Putamen (tissue), 1 donor: ENCODE measurements at places on chromosomes 12 and 14.
A peak's percentile ranks its signal among the peaks of the same experiment; 100 is the strongest.

- DNase-seq, result no peak
Observed at GRCh38 chr14:74638066-74638465, 26.0 kb upstream of the LTBP2 start.

DNA sequence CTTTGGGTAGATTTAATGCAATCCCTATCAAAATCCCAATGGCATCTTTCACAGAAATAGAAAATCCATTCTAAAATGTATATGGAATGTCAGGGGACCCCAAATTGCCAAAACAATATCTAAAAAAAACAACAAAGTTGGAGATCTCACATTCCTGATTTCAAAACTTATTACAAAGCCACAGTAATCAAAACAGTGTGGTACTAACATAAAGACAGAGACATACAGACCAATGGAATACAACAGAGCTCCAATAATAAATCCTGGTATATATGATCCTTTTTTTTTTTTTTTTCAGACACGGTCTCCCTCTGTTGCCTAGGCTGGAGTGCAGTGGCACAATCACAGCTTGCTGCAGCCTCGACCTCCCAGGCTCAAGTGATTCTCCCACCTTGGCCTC, 4.7 kb downstream of the TMBIM4 start:
- no peak for DNase-seq

GRCh38 chr14:77099425-77100167, 1.5 kb downstream of the CIPC start:
- no peak for DNase-seq

GRCh38 chr12:11749943-11750690, 100.6 kb downstream of the ETV6 start:
- DNase-seq, result no peak

GRCh38 chr12:126182619-126183236, 1117.5 kb downstream of the AACS start:
- no peak for DNase-seq

DNA sequence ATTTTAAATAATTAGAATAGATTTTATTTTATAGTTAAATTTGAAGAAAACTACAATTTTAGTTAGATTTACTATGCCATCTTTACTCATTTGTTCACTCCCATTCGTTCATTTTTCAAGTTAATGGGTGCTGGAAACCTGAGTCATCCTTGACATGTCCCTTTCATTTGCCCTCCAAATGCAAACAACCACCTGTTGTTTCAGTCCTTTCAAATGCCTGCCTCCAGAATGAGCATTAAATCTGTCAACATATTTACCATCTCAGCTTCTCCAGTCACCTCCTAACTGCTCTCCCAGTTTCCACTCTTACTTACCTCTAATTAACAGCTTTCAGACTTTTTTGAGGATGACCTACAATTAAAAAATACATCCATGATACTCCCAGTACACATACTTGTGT, 375.5 kb downstream of the RAD51B start:
- no peak for DNase-seq

- DNase-seq, result no peak
Observed at GRCh38 chr14:40581264-40581663, 1025.4 kb upstream of the LRFN5 start.

- no peak for DNase-seq
Observed at GRCh38 chr12:66059666-66060065, 70.9 kb downstream of the LLPH start.

DNA sequence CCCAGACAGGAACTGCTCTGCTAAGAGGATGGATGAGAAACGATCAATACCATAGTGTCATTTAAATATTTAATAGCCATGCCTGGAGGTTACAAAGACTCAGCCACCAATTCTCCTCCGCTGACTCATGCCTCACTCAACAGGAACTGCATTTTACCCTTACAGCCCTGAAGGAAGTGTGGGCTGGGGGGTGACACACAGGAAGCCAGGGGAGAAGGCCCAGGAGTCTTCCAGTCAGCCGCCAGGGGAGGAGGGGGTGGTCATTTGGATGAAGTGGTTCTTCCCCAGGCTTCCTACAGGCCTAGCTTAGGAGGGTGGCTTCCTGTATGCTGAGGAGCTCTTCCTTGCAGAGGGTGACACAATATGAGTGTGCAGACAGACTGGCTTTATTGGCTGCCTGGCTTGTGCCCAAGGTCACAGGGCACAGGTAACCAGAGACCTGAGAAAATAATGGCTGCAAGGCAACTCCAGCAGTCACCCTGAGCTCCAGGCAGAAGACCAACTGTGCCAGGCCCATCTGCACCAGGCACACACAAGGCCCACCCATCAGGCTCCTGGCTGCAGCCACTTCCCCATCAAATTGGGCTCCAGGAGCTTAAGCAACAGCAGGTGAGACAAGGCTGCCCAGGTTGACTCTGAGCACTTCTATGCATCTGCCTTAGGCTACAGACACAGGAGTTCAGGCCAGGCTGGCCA, 30.6 kb upstream of the RPLP0 start:
- DNase-seq, result no peak

- no peak for DNase-seq
Observed at GRCh38 chr12:128794661-128795529, 28.9 kb downstream of the SLC15A4 start.

DNA sequence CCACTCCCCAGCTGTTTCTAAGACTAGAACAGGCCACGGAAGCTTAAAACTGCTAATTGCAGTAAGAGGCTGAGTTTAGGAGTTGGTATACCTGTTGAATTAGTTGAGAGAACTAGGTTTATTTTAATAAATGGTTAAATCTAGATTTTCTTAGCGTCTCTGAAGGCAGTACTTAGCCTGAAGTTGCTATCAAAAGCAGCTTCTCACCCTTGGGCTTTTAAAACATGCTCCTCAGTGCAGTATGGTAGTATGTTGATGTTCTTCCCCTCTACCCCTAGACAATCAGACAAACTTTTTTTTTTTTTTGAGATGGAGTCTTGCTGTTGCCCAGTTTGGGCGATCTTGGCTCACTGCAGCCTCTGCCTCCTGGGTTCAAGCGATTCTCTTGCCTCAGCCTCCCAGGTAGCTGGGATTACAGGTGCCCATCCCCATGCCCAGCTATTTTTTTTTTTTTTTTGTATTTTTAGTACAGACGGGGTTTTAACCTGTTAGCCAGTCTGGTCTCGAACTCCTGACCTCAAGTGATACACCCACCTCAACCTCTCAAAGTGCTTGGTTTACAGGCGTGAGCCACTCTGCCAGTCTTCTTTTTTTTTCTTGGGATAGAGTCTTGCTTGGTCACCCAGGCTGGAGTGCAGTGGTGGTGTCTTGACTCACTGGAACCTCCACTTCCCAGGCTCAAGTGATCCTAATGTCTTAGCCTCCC, 6.8 kb downstream of the SRSF5 start:
- DNase-seq, result no peak

GRCh38 chr12:89235189-89235993, 116.9 kb downstream of the DUSP6 start:
- no peak for DNase-seq

DNA sequence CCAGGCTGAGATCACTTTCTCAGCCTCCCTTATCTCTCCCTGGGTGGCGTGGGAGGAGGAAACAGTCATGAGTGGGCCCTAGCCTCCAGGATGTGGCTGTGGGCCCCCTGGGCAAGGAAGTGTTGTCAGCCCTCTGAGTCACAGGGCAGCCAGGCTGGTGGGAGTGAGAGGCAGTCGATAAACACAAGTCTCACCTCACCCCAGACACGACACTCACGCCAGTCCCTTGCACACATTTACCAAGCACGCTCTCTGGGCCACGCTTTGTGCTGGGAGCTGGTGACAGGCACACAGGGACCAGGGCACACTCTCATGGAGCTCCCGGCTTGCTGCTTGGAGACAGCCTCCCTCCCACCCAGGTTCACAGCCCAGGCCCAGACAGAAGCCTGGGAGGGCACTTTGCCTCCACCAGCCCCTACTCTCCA, 1.9 kb upstream of the KRT79 start:
- no peak for DNase-seq

GRCh38 chr12:28974166-28974565, 174.9 kb upstream of the FAR2 start:
- DNase-seq, result no peak

DNA sequence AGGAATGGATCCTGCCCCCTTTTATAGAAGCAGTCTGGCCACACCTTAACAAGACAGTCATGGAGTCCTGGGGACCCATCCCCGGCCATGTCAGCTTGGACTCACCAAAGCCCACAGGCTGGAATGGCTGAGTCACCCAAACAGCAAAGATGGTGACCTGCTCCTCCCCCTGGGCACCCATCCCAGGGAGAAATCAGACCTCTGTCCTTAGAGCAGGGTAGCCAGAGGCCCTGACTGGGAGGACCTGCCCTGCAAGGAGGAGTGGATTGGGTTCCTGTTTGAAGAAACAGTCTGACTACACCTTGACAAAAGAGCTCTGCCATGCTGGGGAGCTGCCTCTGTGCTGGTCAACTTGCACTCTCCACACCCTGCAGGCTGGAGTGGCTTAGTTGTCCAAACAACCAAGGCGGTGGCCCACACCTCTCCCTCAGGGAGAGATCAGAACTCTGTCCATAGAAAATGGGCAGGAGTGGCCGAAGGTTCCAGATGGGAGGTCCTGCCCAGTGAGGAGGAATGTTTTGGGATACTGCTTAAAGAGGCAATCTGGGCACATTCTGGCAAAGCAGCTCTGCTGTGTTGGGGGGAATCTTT, 16.6 kb downstream of the MGP start:
- no peak for DNase-seq

DNA sequence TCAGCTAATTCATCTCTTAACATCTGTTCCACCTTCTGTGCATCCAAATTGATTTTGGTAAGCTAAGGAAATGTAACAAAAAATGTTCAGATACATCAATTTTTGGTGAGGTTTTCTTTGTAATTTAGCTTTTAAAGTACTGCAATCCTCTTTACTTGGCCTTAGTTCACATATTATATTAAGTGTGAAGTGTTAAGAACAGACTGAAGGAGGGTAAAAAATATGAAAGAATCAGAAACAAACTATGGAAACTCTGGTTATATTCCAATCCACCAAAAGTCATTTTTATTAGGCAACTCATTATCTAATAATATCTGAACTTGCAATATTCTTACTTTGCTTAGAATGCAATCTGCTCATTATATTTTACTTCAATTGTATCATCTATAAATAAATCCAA, 49.1 kb downstream of the CEP290 start:
- no peak for DNase-seq

DNA sequence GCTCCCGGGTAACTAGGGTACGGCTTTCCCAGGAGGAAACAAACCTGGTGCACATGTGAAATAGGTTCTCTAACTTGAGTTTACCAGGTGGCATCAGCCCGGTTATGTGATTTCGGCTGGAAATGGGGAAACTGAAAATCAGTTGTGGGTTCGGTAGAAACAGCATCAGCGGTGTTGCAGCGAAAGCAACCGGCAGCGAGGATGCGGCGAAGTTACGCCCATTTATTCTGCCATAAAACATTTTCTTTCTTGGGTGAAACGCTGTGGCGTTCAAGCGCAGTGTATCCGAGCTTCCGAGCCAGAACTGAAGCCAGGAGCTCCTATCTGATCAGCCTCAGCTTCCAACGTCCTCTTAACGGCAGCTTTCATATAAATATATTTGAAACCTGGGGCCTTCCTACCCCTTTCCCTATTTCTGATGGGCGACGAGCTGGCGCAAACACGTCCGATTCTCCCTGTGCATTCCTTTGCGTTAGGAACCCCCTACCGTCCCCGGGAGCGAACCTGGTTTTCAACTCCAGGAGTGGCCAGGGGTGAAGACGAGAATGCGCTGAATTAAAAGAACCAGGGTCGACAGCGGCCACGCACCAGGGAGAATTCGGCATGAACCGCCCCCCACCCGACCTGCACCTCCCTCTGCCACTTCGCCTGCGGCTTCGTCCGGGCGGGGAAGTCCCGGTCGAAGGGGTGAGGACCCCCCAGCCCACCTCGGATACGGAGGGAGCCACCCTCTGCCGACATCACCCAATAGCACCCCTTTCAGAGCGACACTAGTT, 1.6 kb downstream of the DPF3 start:
- DNase-seq, result no peak

GRCh38 chr12:116607039-116607438, 47.9 kb downstream of the MAP1LC3B2 start:
- DNase-seq, result no peak

DNA sequence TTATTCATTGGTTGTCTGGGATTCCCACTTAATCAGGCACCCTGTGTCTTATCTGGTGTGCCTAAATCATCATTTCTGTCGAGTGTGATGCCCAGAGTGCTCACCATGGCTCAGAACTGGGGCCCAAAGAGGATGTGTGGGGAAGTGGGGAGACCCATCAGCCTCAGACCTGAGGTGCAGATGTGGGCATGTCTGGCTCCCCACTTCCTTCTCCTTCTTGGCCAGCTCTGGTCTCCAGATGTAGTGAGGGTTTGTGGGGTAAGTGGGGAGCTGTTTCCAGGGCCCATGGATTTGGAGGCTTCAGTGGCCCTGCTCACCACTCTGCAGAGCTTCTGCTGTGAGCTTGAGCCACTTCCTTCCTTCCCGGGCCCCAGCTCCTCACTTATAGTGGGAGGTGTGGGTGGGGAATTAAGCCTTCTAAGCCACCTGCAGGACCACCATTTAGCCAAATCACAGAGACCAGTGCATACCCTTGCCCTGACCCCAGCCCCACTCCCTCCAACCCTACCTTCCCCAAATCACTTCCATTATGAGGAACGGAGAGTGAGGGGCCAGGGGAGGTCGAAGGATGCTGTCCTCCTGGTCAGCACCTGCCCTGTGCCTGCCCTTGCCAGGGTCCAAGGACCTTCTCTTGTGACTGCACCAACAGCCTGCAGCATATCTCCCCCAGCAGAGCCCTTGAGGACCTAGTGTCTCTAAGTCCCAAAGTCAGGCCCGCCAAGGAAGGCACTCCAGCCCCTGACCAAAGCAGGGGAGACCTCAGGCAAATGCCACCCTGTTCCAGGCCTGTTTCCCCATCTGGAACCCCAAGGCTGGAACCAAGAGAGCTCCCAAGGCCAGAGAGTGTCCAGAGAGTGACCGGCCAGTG, 278.2 kb upstream of the RTL1 start:
- DNase-seq, result no peak

GRCh38 chr14:64422756-64423155, 34.6 kb downstream of the MTHFD1 start:
- no peak for DNase-seq

- peak; percentile 77 for DNase-seq
Observed at GRCh38 chr12:53044052-53044581, 5.7 kb upstream of the TNS2 start.

DNA sequence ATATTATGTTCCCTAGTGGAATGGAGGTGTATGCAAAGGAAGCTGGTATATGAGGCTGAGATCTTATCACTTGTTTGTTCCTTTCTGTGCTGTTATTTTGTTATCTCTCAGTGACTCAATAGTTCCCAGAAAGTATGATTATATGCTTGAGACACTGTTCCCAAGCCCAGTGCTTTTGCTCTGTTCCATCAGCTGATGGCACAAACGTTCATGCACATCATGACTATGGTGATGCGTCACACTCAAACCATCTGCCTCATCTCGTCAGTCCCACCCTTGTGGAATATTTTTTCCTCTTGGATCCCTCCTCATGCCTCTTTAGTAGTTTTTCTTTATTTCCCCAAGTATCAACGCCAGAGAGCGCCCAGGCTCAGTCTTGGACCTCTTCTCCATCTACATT, 786.9 kb downstream of the AACS start:
- no peak for DNase-seq
